ENCODE measurements at places on chromosomes 16 and 17.

DNA sequence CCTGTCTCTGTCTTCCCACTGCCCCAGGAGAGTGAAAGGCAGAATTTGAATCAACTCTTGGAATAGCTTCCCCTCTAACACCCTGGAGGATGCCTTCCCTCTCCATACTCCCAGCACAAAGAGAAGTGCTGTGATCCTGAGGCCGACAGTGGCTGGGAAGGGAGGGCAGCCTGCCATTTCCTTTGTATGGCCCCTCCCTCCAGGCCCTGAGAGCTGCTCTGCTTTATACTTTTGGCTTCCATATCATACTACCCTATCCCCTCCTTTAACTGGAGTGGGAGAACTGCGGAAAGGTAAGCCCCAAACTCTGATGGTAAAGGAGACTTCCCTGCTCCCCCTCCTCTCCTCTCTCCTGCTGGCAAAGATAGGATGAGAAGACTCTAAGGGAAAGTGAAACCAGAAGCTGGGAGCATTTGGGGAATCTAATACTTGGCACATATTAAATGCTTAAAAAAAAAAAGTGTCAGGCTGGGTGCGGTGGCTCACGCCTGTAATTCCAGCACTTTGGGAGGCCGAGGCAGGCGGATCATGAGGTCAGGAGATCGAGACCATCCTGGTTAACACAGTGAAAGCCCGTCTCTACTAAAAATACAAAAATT, 4.1 kb upstream of the MED24 start:
- DNase-seq = no peak

DNA sequence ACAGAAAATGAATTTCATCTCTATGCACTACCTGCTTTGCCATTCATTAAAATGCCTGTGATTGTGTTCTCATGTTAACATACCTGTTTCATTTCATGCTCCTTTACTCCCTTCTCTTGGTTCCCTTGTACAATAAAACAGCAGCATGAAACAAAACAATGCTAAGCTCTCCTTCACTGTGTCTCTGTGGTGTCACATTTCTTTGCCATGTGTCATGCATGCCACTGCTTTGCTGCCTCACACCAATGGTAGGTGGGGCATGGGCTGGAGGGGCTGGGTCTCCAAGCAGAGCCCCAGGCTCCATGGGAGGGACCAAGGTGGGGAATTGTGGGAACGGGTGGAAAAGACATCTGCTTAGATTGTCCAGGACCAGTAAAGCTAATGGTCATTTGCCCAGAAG, 83.6 kb downstream of the RGS9 start:
- no peak for DNase-seq

GRCh38 chr16:72241930-72242329, 70.0 kb upstream of the PMFBP1 start:
- peak; percentile 12 for DNase-seq

DNA sequence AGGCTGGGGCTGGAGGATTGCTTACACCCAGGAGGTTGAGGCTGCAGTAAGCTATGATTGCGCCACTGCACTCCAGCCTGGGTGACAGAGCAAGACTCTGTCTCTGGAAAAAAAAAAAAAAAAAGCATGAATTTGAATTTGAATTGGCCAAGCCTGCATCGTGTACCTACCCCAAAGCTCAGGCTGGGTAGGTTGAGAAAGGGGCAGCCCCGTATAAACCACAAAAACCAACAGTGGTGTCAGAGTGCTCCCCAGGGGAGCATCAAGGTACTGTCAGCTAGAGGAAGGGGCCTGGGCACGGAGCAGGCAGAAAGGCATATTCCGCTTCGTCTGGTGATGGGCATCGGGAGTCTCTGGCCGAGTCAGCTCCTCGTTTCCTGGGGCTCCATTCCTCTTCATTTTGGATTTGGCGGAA, 40.9 kb downstream of the RAP1GAP2 start:
- no peak for DNase-seq

DNA sequence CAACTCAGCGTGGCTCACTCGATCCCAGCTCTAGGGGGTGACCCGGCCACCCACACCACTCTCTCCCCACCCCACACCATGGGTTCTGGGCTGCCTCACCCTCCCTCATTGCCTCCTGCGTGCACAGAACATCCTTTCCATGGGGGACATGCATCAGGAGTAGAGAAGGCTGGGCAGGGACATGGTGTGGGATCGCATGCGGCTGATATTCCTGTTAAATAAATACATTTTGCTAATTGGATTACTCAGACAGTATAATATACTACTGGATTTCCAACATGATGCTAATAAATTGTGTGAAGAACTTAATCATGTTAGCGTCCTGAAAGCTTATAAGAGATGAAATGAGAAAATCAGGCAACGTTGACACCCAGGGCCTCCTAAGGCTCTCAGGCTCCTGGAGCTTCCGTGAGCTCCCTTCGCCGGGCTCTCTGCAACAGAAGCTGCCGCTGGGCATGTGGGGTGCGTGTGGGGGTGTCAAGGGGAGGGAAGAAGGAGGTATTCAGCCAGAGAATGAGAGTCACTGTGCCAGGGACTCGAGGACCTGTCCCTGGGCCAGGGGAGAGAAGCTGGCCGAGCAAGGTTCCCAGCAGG, 173.1 kb upstream of the TNRC6C start:
- DNase-seq = no peak
